ENCODE measurements at places on chromosomes 1 and 21.

DNA sequence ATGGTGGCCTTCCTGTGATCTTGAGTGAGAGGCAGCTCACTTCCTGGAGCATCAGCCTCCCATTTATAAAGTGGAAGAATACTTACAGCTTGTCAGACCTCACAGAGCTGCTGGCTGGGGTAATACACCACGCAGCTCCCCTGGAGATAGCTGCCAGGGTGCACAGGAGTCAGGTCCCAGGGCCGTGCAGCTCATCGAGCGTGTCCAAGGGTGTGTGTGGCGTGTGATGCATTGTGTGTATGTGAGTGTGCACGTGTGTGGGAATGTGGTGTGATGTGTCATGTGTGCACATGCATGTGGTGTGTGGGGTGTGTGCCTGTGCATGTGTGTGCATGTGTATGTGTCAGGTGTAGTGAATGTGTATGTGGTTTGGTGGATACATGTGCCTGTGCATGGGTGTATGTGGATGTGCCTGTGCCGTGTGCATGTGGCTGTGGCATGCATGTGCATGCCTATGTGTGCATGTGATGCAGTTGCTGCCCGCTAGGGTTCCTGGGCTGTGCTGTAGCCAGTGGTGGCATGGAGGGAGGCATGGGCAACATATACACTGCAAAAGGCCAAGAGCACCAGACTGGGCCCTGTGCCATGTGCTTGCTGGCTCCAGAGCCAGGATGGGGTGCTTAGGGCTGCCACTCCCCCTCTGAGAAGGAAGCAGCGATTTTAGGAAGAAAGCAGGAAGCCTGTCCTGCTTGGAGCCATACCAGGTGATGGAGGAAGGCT lies 24.6 kb downstream of the WNT3A start:
- no peak for DNase-seq

GRCh38 chr21:37912616-37913015 lies 3.6 kb downstream of the KCNJ6 start:
- DNase-seq = no peak

GRCh38 chr1:228544921-228545591 lies 57.9 kb downstream of the RNF187 start:
- no peak for DNase-seq

- no peak for DNase-seq
These were observed 27.6 kb upstream of the HUNK start for GRCh38 chr21:31845151-31845729.

- DNase-seq = no peak
These were observed 66.9 kb upstream of the PRDX6 start for GRCh38 chr1:173410133-173410793.

GRCh38 chr1:226366290-226366689 lies 41.6 kb downstream of the PARP1 start:
- no peak for DNase-seq

- no peak for DNase-seq
These were observed 40.3 kb downstream of the TAS1R2 start for GRCh38 chr1:18819203-18819602.

- no peak for DNase-seq
These were observed 3.2 kb upstream of the NBPF3 start for GRCh38 chr1:21436488-21437340.

- no peak for DNase-seq
These were observed 37.2 kb downstream of the SLC37A1 start for GRCh38 chr21:42550817-42551216.

DNA sequence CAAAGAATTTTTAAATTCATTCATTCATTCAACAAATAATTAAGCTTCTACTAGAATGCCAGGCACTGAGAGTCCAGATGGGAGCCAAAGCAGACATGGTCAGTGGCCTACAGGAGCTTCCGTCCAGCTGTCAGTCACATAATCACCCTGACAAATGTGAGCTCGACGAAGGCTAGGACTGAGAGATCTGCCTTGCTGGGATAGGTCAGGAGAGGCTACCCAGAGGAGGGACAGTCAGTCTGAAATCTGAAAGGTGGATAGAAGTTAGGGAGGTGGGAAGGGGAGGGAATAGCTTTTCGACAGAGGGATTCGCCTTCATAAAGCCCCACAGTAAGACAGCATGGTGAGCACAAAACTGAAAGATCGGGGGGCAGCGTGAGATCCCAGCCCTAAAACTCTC lies 8.3 kb downstream of the EPHX1 start:
- DNase-seq = no peak

DNA sequence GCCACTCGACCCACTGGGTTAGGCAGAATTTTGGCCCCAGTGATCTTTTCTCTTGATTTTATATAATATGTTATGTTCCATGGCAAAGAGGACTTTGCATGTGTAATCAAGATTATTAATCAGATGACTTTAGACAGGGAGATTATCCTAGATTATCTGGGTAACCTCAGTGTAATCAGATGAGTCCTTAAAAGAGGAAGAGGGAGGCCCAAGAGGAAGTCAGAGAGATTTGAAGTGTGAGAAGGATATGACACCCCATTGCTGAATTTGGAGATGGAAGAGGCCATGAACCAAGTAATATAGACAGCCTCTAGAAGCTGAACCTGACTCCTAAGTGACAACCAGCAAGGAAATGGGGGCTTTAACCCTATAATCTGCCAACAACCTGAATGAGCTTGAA lies 117.1 kb upstream of the CSF3R start:
- DNase-seq = no peak

DNA sequence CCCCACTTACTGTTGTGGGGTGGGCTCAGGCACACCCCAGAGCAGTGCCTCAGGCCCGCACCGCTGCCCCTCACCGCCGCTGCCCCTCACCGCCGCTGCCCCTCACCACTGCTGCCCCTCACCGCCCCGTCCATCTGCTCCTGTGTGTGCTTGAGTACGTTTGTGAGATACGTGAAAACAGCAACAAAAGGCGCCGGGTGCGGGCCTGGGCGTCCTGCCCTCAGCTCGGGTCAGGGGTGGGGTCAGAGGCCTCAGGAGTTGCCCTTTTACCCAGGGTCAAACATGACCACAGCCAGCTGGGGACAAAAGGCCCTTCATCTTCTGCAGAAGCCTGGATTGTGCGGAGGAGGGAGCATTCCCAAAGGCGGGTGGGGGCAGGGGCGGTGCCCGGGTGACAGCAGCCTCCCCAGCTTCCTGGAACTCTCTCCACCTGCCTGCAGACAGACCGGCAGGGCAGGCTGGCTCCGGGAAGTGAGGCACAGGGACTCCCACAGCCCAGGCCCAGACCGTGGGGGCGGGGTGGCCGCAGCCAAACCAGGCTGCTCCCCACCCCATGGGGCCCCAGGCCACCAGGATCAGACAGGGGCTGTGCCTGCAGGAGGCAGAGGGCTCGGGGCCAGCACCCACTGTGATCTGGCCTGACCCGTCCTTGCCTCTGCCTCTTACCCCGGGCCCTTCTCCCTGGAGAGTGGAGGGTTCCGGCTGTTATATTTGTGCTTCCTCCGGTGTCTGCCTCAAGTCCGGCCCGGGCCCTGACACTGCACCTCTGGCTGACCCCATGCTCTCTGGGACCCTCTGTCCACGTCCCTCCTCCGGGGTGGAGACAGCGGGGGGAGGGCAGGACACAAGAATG lies 2.3 kb upstream of the VWA1 start:
- DNase-seq = peak; percentile 75

GRCh38 chr1:15687446-15687845 lies 3.3 kb downstream of the PLEKHM2 start:
- DNase-seq = no peak

DNA sequence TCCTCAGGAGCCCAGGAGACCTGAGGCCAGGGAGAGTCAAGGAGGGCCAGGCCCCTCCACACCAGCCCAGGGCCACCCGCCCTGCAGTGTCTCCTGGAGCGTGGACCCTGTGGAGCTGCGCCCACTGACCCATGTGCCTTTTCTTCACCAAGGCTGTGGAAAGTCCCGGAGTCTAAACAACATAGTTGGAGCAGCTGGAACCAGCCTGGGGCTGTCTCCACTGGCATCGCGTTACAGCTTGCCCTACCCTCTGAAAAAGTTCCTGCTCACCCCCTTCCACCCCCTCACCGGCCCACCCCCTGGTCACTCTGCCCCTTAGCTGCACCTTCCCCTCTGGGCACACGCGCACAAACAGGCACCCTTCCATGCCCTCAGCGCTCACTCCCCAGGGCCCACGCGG lies 18.3 kb downstream of the KCNC4 start:
- no peak for DNase-seq

DNA sequence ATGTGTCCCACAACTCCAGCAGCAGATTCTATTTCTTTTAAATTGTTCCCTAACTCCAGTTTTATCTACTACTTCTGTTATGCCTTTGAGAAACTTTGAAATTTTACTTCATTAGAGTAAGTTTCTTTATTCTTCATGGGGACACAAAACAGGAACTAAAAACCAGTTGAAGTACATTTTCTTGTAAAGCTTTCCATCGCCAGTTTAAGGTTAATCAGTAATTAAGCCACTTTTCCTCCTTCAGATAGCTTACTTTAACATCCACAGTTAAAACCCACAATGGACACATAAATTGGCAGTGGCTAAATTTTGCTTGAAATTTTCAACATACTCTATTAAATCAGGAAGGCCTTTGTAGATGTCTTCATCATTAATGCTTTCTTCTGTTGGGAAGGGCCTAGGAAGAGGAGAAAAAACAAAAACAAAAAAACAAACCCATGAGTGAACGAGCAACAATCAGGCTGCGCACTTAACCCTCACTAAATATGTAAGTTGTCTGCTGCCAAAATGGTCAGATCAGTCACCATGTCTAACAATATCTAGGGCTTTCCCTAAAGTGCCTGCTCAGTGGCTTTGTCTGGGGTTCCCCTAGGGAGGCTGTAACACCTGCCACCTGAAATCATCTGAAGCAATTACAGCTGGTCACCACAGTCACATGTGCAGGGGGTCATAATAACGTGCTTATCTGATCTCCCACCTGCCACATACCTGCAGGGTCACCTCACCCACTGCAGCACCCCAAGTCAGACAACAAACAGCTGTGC lies 187.9 kb downstream of the VAV3 start:
- DNase-seq = no peak

DNA sequence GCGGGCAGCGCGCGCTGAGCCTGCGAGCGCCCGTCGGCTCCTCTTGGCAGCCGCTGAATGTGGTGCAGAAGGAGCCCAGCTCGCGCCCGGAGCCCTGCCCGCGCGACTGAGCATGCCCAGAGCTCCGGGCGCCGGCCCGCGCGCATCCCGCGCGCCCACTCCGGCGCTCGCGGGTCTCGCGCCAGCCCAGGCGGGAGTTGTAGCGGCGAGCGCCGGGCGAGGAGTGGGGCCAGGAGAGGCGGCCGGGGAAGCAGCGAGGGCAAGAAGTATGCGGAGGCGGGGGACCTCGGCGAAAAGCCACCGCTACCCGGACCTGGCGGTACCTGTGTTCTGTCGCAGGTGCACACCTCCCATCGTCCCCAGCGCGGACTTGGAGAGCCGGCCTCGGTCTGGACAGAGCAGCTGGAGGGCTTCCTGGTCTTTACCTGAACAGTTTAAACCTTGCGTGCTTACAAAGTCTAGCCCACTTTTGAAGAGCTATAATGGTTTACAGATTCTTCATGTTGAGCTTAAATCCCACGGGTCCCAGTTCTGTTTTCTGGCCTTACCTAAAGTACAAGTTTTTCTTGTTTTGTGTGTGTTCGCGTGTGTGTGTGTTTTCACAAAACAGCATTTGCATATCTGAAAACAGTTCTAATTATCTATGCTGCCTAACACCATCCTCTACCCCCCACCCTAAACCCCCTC lies at the start of gene DDAH1:
Gene DDAH1 (minus strand): TSS at position 61 of the 687 bp plus-strand sequence. CDS start 114 bp downstream, outside the sequence.
- DNase-seq = peak; percentile 54

DNA sequence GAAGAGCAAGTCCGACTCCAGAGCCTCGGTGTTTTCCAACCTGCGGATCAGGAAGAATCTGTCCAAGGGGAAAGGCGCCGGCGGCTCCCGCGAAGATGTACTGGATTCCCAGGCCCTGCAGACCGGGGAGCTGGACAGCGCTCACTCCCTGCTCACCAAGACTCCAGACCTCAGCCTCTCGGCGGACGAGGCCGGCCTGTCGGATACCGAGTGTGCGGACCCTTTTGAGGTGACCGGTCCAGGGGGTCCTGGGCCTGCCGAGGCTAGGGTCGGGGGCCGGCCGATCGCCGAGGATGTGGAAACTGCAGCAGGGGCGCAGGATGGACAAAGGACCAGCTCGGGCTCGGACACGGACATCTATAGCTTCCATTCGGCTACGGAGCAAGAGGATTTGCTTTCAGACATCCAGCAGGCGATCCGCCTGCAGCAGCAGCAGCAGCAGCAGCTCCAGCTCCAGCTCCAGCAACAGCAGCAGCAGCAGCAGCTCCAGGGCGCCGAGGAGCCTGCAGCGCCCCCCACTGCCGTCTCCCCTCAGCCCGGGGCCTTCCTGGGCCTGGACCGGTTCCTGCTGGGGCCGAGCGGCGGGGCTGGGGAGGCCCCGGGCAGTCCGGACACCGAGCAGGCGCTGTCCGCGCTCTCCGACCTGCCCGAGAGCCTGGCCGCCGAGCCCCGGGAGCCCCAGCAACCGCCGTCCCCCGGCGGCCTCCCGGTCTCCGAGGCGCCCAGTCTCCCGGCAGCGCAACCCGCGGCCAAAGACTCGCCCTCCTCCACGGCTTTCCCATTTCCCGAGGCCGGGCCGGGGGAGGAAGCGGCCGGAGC lies 827 bp downstream of the FMN2 start:
- peak; percentile 37 for DNase-seq

DNA sequence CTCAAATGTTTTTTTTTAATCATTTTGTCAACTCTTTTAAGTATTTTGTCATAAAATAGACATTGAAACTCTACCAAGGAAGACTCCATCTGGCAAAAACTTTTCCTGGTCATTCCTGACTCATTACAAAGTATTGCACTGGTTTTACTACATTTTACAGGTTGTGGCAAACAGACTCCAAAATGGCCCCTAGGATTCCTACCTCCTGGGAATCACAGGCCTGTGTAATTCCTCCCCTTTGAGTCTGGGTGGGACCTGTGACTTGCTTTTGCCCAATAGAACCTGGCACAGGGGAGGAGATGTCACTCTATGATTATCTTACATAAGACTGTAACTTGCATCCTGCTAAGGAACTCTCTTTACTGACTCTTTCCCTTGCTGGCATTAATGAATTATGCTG lies 123.6 kb upstream of the KCNJ6 start:
- DNase-seq = no peak

DNA sequence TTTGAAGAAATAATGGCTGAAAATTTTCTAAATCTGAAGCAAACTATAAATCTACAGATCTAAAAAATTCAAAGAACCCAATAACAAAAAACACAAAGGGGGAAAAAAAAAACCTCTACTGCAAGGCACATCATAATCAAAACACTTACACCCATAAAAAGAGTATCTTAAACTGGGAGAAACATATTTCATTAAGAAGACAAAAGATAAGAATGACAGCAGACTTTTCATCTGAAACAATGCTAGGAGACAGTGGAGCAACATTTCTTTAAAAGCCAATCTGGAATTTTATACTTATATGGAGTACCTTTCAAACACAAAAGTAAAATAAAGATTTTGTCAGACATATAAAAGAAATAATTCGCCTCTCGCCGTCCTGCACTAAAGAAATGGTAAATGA lies 49.1 kb downstream of the COP1 start:
- no peak for DNase-seq
